ENCODE measurements at places on chromosomes 2 and 18.

DNA sequence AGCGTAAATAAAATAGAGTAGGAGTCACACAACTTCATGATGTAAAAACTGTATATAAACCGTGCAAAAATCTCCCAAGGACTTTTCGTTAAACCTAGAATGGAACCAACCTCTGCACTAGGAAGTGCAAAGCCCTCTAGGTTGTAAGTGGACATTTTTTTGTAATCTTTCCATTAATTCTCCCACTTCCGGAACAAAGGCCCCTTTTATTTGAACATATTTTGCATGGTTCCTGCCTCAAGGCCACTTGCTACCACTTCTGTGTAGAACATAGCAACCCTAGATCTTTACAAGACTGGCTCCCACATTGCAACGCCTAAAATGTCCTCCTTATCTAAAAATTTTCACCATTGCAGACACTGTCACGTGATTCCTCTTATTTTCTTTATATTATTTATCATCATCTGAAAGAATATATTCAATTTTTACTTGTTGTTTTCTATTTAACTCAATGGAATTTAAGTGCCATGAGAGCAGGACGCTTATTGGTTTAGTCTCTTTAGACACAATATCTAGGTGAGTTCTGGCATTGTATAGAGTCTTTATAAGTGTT, 249.6 kb upstream of the TMEFF2 start:
- no peak for DNase-seq

- DNase-seq = no peak
Observed at GRCh38 chr18:12010187-12010802, 29.0 kb downstream of the IMPA2 start.

- DNase-seq = no peak
Observed at GRCh38 chr2:57182916-57183315, 863.7 kb upstream of the VRK2 start.

- no peak for DNase-seq
Observed at GRCh38 chr18:70994116-70994515, 705.3 kb downstream of the SOCS6 start.

- DNase-seq = no peak
Observed at GRCh38 chr2:118613737-118614136, 233.7 kb downstream of the EN1 start.

- DNase-seq = no peak
Observed at GRCh38 chr2:127170021-127170420, 50.1 kb downstream of the CYP27C1 start.

DNA sequence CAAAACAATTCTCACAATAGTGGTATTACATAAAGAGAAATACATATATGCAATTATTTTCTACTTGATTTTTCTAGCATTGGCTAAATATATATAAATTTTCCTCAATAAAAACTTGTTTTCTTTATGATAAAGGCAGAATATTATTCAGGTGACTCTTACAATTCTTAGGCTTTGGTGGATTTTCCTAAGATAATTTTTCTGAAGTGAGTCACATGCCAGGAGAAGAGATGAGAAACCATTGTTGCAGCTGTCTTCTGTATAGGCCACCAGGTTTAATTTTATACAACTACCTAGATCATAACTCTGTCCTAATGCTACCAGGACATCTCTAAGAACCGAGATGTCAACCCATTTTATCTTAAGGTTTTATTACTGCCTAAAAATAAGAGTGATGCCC, 552.4 kb upstream of the CDH2 start:
- no peak for DNase-seq

DNA sequence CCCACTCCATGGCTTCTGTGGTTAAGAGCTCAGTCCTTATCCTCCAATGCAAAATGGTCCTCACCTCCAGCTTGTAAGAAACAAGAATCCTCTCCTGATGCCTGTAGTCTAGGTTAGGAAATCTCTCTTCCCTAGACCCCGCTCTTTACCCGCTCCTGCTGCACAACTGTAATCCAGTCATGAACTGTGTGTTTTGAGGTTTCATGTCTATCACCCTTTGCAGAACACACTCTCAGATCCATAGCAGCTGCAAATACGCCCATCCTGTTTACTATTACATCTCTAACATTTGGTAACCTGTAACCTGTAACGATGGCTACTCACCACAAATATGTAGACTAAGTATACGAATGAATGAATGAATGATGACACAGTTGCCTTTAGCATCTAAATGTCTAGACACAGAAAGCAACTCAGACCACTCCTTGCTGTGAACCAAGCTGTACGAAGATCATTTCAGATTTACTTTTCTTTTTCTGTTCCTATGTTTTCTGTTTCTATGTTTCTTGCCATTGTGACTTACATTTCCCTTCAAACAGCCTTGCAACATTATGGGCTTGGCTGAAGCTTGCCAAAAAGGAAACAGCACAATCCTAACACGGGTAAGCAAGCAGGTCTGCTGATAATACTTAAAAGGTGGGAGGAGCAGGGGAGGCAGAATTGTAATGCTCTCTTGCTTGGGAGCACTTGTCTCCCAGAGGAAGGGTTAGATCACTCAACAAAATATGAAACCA, 53.7 kb downstream of the EPHA4 start:
- no peak for DNase-seq

DNA sequence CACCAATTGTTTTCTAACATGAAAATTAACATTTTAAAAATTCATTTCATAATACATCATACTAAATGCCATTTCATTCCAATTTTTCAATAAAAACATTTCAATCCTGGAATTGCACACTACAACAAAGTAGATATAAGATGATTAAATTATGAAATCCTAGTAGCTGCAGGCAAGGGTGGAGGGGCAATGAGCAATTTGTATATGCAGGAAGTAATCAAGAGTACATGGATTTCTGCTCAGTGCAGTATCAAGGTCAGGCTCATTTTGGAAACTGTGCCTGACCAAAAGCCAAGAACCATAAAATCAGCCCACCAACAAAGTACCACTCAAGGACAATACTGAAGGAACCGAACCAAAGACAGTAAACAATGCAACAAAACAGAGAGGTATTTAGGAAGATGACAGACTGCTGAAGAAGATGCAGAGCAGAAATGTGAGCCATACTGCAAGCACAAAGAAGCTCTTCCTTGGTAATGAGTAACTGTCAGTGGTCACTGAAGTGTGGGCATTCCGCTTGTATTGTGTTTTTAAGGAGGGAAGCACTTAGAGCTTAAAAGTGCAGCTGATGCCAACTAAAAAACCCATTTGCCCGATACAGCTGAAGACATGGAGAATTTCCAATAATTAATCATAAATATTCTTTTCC, 34.5 kb upstream of the DSEL start:
- no peak for DNase-seq

- DNase-seq = no peak
Observed at GRCh38 chr2:222594679-222595078, 61.2 kb downstream of the FARSB start.
